Fibroblast of skin of left biceps (primary cell): ENCODE measurements at places on chromosomes 3 and 15.

- DNase-seq = no peak
Measured at GRCh38 chr3:117611211-117611610, 901.6 kb downstream of the TUSC7 start.

DNA sequence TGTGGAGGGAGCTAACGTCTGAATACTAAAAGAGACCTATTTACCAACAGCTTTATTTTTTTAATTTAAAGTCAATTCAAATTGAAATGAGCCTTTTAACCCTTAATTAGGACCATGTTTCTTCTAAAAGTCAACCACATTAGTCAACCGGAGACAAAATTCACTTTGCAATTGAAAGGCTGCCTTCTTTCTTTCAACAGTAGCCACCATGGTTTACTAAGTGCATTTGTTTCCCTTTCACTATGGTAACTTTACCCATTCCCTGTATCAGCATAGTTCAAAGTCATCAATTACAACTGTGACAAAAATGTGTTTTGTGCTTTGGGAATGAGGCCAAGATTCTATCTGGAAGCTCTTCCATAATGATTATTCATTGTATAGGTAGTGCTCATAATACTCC is 225.4 kb downstream of the EPHA3 start:
- DNase-seq = no peak

DNA sequence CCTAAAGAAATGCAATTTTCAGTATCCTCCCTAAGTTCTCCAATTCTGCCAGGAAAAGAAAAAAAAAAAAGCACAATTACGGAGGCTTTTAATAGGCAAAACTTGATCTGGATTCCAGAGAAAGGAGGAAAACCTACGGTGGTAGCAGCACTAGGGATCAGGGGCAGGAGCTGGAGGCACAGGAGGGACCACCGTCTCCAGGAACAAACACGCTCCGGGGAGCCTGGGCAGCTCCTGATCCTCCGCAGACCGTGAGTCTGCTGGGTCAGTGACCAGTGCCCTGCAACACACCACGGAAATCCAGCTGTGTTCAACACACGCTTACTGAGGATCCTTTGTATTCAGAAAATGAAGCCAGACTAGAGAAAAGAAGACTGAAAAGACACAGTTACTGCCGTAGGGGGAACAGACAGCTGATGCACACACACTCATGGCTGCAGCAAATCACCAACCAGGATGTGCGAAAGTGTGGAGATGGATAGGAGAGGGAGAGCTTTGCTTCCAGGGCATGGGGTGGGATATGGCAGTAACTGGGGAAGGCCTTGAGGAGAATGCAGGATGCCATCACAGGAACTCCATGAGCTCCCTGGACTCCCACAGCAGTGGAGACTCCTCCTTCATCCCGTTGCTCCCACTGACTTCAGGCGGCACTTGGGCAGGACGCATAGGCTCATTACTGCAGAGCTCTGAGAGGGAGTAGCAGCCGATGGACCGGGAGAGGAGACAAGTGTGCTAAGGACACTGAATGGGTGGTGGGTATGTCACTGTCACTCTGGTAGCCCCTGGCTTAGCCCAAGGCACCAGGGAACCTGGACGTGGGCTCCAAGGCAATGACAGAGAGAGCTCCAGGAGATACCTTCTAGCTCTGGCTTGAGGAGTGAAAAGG is 167.0 kb downstream of the ATP10A start:
- no peak for DNase-seq

DNA sequence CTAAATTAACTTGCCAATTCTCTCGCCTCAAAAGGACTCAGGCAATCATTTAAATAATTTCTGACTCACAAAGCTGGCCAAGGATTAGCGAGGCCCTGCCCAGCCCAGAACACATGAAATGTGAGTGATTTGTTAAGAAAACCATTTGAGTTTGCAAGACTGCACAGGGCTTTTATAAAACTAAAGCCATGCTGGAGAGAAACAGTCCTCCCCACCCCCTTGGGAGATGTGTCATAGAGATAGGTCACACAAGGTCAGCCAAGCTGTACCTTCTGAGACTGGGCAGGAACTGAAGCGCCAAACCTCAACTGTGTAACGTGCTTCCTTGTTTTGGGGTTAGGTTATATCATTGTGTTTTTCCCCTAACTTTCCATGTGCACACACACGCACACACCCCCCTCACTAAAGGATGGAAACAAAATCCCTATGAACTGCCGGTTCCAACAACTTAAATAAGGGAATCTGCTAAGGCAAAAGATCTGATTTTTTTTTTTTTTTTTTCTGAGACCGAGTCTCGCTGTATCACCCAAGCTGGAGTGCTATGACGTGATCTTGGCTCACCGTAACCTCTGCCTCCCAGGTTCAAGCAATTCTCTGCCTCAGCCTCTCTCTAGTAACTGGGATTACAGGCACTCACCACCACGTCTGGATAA is 8.1 kb downstream of the SPATA12 start:
- peak; percentile 63 for DNase-seq

DNA sequence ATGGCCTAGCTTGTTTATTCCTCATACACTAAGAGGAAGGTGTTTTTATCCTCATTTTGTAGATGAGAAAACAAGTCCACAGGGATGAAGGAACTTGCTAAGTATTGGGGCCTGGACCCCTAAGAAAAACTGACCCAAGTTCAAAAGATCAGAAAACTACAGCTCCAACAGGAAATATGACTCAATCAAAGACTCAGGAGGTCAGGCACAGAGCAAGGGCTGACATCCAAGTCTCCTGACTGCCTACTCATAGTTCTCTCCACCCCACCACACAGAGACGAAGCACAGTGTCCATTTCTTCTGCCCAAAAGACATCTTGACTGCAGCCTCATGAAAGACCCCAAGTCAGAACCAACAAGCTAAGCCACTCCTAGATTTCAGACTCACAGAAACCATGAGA is 26.9 kb upstream of the TPM1 start:
- DNase-seq = no peak

GRCh38 chr3:42546691-42547213 is 35.0 kb downstream of the SEC22C start:
- DNase-seq = peak; percentile 9

GRCh38 chr3:128559486-128560225 is 66.7 kb upstream of the GATA2 start:
- no peak for DNase-seq

DNA sequence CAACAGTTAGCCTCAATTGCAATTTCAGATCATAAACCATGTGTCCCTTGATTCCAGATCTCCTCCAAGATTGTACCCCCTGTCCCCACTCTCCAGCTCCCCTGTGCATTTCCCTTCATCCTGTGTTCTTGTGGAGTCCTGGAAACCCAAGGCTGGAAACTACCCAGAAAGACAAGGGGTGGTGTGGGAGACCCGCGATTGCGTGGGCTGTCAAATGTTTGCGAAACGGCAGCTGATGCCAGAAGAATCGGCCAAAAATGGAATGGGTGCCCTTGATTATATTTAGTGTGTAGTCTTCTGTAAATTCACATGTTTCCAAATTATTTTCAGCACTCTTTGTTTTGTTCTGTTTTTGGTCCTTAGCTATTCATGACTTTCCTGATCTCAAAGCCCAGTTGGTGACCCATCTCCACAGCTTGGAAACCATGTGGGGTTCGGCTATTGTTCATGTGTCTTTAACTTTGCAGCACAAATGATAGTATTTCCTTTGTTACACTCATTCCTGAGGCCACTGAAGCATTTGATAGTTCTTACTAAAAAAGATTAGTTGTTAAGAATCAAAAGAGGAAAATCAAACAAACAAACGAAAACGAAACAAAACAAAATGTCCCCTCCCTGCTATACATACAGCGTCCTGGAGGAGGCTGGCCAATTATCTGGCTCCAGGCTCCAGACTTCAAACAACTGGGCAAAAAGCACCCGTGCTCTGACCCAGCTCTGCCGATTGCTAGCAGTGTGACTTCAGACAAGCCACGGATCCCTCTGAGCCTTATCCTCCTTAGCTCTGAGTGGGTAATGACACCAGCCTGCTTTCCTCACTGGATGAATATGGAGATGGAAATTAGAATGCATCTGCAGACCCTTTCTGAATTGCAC is 120.9 kb downstream of the CACNA2D3 start:
- no peak for DNase-seq

- DNase-seq = peak; percentile 77
Measured at GRCh38 chr15:87944050-87944449, 312.5 kb downstream of the NTRK3 start.

- no peak for DNase-seq
Measured at GRCh38 chr3:124121379-124122312, 129.7 kb upstream of the ROPN1 start.

GRCh38 chr3:183252973-183253527 is at the start of gene B3GNT5:
Gene B3GNT5, plus strand, starts transcription at chr3:183253253. Its CDS starts 16,546 bp downstream, at chr3:183269799.
- no peak for DNase-seq

DNA sequence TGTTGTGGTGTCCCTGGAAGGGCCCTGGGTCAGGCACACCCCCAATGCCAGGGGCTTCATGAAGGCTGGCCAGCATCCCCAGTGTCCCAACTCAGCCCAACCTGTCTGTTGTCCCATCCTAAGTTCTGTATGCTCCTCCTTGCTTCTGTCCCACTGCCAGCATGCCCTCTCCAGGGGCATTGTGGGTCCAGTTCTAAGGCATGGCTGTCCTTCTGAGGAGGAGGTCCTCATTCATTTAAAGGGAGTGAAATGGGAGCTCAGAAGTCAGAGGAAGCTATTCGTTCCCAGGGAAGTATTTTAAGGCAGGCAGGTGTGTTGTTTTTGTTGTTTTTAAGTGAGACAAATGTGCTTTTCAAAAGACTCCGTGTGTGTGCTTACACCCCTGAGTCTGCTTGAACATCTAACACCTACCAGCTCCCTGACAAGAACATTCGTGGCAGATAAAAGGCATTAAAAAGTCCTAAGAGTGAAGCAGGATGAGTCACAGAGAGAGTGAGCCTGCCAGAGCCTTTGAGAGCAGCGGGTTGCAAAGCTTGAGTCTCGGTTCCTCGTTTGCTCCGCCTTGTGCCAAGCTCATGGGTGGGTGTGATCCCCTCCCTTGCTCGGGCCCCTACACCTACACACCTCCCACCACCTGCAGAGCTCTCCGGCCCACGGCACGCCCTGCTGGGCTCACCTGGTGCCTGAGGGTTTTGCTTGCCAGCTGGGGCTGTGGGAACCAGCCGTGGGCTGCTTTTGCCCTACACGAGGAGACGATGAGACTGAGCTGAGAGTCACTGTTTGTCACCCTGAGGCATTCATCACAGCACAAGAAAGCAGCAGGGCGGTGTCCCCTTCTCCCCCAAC is 183.4 kb upstream of the TOPAZ1 start:
- DNase-seq = no peak

DNA sequence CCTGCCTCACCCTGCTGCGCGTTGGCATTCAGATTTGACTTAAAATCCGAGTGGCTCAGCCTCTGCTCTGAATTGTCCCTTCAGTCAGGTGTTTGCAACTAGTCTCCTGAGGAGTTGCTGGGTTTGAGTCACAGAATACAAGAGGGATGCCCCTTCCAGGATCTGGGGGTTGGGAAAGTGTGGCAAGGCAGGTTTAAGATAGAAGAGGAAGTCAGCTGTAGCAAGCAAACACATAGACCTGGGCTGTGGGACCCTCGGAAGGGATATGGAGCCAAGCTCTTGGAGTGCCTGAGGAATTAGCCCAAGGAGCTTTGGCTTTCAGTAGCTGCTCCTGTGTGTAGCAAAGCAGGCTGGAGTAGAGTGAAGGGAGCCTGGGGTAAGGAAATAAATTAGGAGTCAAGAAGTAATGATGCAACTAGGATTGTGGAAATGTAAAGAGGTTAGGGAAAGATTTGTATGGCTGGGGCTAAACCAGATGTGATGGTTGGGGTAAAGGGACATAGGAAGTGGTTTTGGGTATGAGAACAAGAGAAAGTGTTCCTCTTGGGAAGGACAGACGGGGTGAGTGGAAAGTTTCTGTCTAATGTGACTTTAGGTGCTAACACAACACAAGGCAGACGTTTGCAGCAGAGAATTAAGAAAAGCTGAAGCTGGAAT is 41.2 kb downstream of the RAB7A start:
- no peak for DNase-seq

DNA sequence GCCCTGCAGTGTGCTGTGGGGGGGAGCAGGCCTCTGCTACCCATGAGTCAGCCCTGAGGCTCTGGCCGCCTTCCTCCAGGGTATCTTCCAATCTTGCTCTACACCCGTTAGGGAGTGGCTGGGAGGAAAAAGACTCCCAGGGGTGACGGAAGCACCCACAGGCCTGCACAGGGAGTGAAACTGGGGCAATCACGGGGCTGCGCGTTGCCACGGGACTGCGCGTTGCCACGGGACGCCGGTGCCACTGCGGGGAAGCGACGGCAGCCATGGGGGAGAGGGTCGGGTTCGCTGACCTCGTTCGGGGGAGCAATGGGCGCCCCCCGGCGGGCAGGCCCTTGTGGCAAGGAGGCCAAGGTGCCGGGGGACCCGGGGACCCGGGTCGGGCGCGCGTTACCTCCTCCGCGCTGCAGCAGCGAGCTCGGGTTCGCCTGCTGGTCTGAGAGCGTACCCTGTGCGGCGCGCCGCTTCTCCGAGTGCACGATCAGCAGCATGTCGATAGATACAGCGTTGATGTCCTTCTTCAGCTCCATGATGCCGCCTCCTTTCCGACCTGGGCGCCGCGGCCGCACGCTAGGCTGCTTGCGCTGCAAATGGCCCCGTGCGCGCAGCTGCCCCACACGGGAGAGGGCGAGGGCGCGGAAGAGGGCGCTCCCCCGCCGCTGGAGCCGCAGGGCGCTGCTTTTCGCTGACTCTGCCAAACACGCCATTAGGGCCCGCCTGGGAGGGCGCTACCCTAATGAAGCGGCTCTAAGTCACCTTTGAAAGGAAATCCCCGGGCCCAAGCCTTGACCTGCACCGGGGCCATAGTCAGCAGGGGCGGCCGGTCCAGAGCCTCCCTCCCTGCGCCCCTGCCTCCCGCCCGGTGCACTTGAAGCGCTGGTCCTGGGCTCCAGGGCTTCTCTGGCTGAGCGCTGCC is at the start of gene KY:
Gene KY, minus strand, starts transcription at position 592 of the 916 bp plus-strand sequence. Its CDS starts 62 bp downstream, at position 530.
- no peak for DNase-seq

GRCh38 chr3:30503446-30503845 is 103.0 kb upstream of the TGFBR2 start:
- no peak for DNase-seq

GRCh38 chr15:33831646-33832045 is 136.7 kb upstream of the CHRM5 start:
- DNase-seq = no peak
